Inflammatory macrophage treated with lipopolysaccharide for 1 hour (primary cell): ENCODE measurements at places on chromosomes 7 and 10.

- DNase-seq, result no peak
These were observed 53.2 kb upstream of the ZNF33B start for GRCh38 chr10:42691361-42692120.

DNA sequence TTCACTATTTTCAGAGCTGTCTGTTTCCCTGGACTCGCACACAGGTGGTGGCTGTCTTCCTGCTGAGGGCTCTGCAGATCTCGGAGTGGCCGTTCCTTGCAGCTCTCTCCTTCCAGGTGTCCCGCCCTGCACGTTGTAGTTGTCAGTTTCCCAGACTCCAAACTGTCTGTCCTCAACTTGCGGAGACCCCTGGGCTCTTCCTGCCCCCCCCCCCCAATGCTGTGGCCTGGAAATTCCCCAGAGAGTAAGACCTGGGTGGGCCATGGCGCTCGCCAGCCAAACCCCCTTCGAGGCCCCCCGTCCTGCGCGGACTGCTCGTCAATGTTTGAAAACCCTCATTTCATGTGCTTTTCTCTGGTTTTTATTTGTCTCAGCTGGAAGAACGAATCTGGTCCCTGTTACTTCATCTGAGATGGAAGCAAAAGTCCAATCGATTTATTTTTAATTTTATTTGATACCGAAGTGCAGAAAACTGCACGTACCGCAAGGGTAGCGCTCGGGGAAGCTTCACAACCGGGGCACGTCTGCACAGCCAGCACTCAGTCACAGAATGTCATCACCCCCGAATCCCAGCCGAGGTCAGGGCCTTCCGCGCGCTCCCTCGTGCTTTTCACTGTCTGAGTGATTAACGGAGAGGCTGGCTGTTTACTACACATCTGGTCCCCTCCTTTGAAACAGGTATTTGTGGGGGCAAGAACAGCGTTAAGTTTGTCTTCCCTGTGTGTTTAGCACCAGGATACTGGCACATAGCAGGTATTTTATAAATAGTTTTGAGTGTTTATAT is 46.4 kb upstream of the NKX6-2 start:
- no peak for DNase-seq

GRCh38 chr10:78832281-78832680 is 236.5 kb upstream of the ZMIZ1 start:
- no peak for DNase-seq

DNA sequence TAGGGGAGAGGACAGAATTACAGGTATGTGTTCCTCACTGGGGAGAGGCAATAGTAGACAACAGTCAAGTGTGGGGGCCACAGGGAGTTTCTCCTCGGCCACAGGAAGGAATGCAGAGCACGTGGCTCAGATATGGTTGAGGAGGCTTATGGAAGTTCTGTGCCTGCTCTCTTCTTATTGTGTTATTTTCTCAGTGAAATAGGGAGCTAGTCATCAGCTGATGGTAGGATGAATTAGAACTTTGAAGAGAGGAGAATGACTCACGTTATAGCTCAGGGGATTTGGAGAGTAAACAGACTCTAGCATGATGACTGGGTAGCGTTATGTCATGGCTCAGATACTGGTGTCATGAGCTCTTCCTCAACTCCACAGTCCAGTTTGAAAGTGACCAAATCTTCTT is 308.3 kb upstream of the IGFBP3 start:
- no peak for DNase-seq

GRCh38 chr7:108684629-108685028 is 115.0 kb downstream of the DNAJB9 start:
- no peak for DNase-seq

DNA sequence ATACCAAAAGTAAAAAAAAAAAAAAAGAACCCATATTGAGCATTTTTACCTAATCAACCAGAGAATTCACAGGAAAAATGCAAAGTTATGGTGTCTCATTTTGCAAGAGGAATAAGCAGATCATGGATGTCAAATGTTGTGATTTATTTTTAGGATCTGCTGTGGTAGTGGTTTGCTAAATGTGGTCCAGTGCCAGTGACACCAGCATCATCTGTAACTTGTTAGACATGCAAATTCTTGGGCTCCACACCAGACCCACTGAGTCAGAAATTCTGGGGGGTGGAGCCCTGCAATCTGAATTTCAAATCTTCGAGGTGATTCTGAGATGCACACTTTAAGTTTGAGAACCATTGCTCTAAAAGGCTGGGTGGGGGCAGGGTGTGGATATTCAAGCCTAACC is 30.1 kb upstream of the ZEB1 start:
- DNase-seq, result no peak

DNA sequence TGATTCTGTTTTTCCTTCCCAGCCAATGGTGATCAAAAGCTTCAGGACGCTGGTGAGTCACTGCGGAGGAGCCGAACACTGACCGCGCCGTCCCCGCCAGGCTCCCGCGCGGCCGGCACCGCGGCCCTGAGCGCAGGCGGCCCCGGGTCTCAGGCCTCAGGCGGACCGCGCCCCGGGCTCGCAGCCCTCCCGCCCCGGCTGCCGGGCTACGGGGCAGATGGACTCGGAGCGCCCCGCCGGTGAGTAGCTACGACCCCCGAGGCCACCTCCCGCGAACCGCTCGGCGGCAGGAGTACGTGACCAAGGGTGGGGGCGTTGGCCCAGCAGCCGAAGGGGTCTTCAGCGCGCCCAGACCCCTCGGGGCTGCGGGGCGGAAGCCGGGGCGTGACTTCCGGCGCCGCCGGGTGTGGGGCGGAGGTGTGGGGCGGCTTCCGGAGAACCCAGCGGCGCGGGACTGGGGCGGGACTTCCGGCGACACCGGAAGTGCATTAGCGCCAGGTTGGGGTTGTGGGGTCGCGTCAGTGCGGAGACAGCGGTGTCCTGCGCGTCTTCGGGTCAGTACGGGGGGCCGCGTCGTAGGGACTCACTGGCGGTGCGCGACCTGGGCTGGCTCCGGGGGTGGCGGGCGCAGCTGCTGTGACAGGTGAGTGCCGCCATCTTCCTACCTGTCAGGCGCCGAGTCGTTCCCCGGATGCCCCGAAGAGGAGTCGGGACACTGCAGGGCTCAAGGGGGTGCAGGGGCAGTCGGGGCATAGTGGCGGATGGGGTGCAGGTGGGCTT is at the start of gene WDR37:
Gene WDR37, plus strand, starts transcription at position 60 of the 780 bp plus-strand sequence. CDS start 15,771 bp downstream, outside the sequence.
- DNase-seq, result peak; percentile 84

GRCh38 chr7:18344536-18344935 is 151.0 kb upstream of the HDAC9 start:
- no peak for DNase-seq

DNA sequence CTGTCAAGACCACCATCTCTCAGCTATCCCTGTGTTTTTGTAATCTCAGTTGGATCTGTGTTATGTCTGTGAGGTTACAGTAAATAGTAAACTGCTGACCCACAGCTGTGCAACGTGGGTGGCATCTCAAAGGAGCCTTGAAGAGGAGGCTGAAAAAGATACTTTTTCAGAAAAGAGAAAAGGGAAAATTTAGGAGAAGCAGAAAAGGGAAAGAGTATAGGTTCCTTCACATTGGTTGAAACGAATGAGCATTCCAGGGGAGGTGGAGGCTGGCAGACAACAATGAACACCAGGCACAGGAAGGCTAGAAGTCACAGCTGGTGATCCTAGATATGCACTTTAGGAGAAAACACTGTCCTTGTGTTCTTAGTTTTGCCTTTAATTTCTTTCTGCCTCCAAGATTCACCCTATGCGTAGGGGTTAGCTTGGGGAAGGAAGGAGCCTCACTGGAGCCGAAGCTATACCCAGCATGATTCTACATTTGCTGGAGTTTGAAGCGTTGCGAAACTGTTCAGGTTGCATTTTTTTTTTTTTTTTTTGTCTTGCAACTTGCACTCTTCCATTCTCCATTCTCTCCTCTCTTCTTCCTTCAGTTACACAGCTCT is 18.3 kb downstream of the CPED1 start:
- DNase-seq, result no peak

- DNase-seq, result no peak
These were observed 937.1 kb downstream of the CNTNAP2 start for GRCh38 chr7:147053746-147054145.

GRCh38 chr7:35874886-35875285 is 74.0 kb downstream of the SEPTIN7 start:
- DNase-seq, result no peak

DNA sequence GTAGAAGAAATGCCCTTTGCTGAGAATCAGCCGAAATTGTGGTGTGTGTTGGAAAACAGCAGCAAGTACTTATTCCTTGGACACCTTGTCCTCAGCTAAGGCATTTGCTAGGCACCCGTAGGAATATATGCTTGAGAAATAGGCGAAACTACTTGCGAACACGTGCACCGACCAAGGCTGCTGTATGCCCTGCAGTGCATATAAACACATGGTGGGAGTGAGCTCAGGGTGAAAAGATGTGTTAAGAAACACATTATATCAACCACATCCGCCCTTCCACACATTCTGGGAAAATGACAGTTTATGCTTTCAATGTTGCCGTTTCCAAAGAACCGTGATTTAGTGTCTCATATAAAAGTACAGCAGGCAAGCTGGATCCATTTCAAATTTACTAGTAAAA is 199.2 kb downstream of the JCAD start:
- DNase-seq, result no peak

DNA sequence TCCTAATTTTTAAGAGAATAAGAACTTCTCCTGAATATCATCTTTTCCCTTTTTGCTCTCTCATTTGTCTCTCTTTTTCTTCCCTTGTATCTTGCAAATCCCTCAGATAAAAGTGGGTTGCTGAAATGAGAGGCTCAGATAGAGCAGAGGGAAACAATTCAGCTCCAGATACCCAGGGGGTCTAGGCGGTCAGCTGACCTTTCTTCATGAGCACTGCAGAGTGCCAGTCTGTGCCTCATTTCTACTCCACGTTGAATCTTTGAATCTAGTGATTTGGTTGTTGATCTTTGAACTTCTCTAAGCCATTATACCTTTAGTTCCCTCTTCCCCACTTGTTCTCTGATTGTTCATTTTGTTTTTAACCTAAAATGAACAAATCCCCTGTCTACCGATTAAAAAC is 572.6 kb downstream of the PTPRN2 start:
- no peak for DNase-seq

- no peak for DNase-seq
These were observed 18.0 kb downstream of the NDUFB2 start for GRCh38 chr7:140714331-140715040.

- DNase-seq, result no peak
These were observed 33.4 kb downstream of the FAM241B start for GRCh38 chr10:69663369-69663947.

DNA sequence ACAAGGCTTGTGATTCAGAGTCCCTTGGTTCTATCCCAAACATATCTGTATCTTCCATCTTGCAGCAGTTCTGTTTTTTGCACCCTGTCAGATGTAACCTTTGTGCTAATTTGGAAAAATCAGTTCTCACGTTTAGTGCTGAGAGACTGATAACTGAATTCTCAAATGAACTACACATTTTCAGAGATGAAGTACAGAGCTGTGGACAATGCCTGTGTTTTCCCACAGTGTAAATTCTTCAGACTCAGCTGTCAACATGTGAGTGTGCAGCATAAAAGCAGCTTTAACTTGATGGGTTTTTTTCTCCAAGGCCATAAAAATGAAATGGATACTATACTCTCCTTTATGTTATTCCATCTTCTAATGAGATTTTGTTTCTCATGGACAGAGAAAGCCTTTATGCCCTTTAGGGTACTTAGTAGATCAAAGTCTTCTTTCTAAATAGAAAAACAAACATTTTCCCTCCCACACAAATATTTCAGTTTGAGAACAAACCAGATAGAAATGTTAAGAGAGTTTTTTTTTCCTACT is 150.9 kb downstream of the SEMA3A start:
- no peak for DNase-seq

DNA sequence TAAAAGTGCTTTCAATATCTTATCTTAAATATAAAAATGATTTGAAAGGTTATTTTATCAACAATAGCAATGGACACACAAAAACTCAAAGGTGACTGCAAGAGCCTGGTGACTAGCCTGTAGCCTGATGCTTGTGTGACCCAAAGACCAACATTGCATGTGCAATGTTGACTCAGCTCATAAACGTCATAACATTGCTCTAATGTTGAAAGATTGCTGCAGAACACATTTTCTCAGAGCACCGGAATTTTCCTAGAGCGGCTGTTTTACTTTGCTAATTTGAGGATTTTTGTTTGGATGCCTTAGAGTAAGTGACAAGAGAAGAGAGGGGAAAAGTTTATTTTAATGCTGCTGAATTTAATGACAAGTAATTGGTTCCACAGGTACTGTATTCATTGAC is 107.1 kb downstream of the RAB18 start:
- no peak for DNase-seq

DNA sequence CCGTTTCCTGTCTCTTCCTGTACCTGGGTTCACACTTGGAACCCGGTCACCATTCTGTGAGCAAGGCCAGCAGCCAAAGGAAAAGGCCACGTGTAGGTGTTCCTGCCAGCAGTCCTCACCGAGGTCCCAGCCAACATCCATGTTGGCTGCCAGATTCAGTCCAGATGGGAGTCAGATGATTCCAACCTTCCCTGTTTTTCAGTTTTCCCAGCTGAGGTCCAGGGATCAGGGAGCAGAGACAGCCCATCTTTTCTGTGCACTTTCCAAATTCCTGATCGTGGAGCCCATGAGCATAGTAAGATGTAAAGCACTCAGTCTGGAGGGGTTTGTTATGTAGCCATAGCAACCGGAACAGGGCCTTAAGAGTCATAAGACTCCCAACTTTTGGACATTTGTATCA is 3.9 kb upstream of the PVRIG start:
- DNase-seq, result no peak

GRCh38 chr10:10680496-10680895 is 337.2 kb upstream of the CELF2 start:
- DNase-seq, result no peak

DNA sequence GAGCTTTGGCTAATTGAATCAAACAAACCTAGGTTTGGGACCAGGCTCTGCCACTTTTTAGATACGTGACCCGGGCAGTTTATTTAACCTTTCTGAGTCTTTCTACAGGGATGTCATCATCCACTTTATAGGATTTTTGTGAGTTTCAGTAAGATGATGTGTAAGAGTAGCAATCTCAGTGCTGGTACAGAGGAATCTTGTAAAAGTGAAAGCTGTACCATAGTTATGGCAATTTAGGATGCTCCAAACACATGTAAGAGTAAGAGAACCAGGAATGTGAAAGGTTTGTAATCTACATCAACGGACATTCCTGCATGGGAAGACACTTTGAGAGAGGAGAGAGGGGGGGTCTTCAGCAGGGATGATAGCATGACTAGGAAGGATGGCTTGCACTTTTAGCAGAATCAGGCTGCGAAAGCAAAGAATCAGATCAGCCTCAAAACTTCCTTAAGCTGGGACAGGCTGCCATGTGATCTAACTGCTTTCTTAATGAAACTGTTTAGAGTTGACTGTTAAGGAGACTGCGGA is 968 bp downstream of the NOLC1 start:
- no peak for DNase-seq

GRCh38 chr10:4234661-4235060 is 449.7 kb upstream of the KLF6 start:
- DNase-seq, result peak; percentile 50
